ENCODE measurements at places on chromosomes 11 and 22. TPM values are rescaled to one million over a fixed set of nuclear protein-coding genes. Genes with fewer than 3 reads are reported as not detected.

The MUC15 gene
- total RNA-seq = not detected

- no peak for DNase-seq
These were observed 96.1 kb downstream of the MICAL2 start for GRCh38 chr11:12206529-12206928.

DNA sequence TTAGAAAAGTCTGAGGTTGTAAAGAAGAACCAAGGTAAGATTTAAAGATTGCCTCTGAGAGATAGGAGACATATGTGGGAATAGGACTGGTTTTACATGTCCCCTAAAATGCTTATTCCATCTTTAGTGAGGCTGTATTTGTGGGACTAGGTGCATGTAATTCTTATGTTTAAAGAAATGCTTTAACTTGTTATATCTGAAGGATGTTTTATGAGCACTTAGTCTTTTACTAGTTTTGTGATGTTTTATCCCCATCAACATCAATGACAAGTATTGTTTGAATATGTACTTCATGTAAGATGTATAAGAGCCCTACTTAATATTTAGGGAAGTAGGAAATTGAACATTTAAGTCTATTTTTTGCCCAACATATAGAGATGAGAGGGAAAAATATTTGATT lies 24.7 kb downstream of the GRAMD1B start:
- DNase-seq = no peak

DNA sequence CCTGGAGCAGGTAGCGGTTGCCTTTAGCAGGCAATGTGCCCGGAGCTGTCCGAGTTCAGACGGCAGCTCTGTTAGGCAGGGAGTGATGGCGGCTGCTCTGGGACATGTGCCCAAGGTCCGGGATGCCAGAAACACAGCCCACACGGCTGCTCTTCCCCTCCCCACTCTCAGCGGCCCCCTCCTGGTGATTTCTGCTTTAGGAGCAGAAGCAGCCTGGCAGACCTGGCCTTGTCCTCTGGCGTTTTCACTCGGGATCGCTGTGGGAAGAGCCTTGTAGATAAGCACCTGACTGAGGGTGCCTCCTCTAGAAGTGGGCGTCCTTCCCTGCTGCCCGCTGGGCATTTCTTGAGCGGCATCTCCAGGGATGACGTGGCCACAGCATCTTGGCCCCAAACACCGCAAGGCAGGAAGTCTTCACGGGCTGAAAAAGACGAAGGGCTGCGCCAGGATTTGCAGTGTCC lies 392.2 kb downstream of the TBC1D22A start:
- no peak for DNase-seq

GRCh38 chr11:79925570-79925969 lies 484.7 kb upstream of the TENM4 start:
- DNase-seq = no peak

The MMP27 gene
- 0.47 TPM for total RNA-seq

- DNase-seq = no peak
These were observed 16.0 kb downstream of the STARD10 start for GRCh38 chr11:72777755-72778278.

The SGSM1 gene
- total RNA-seq = 2.1 TPM

The OR52E8 gene
- not detected for total RNA-seq
